Brain microvascular endothelial cell (primary cell): ENCODE measurements at places on chromosomes 3 and 15.

GRCh38 chr3:57279685-57280084 lies 12.8 kb downstream of the ASB14 start:
- DNase-seq: no peak

DNA sequence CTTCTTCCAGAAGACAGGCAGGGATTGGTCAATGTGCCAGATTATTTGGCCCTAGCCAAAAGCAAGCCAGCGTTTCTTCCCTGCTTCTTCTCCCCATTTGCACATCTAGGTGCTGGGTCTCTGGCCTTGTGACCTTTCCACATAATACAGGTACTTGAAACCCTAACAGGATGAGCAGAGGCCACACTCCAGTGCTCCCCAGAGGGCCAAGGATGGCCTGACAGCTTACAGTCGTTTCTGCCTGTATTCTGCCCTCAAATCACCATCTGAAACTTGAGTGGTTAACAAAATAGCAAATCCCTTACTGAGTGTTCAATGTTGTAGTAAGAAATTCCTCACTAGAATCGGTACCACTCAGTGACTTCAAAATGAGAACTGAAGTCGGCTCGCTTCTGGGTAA lies 29.1 kb downstream of the MKRN2 start:
- no peak for DNase-seq

DNA sequence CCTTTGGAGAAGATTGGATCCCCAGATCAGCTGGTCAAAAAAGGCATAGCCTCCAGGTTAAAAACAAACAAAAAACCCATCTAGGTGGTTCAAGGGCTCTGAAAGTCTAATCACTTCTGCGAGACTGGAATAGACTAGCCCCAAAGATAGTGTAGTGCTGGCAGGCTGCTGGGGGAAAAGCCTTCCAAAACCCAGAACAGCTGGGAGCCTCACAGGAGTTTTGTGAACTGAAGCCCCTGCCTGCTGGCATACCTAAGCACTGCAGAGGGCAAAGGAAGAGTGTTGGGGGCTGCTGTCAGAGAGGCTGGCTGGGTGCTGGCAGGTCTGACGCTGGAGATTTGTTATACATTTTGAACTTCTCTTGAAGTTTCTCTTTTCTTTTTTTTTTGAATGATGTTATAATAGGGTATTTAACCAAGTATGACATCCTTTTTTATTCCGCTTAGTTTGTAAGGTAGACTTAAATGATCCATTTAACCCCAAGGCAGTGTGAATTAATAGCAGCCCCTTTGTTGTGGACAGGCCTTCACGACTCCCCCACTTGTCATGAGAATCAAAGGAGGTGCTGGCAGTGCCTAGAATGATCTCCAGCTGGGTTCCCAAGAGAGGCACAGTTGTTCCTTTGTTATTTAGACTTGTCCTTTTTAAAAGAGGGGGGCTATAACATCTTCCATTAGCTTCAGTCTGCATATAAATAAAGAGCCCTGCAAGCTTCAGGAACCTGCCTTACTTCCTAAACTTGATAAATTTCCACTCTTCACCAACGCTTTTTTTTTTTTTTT lies 53.9 kb downstream of the CRTC3 start:
- DNase-seq: no peak

DNA sequence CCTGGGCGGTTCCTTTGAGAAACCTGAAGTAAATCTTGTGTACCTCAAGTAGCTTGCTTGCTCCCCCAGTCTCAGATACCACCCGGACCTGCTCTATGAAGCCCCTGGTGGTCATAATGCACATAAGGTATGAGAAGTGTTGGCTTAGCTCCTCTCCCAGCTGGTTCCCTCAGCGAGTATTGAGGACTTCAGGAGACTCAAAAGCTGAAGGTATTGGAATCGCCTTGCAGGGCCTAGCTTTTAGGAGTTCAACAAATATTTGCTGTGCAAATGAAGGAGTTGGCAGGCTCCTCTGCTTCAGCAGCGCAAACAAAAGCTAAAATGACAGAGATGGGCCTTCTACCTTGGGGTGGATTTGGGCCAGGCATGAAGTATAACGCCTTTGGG lies 1.7 kb downstream of the CMTM8 start:
- no peak for DNase-seq

GRCh38 chr15:95715906-95716656 lies 614.4 kb upstream of the NR2F2 start:
- DNase-seq: no peak

- DNase-seq: peak; percentile 89
These were observed 172.5 kb upstream of the GADL1 start for GRCh38 chr3:31067004-31067403.

GRCh38 chr3:55631766-55632331 lies 144.7 kb upstream of the WNT5A start:
- no peak for DNase-seq

DNA sequence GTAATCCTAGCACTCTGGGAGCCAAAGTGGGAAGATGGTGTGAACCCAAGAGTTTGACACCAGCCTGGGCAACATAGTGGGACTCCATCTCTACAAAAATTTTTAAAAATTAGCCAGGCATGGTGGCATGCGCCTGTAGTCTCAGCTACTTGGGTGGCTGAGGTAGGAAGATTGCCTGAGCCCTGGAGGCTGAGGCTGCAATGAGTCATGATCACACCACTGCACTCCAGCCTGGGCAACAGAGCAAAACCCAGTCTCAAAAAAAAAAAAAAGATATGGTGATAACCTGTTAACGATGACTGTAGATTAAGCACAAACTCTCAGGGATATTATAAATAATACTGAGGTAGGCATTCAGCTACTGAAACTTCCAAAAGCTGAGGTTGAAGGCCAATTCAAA lies 107.5 kb downstream of the SLC49A4 start:
- peak; percentile 4 for DNase-seq

DNA sequence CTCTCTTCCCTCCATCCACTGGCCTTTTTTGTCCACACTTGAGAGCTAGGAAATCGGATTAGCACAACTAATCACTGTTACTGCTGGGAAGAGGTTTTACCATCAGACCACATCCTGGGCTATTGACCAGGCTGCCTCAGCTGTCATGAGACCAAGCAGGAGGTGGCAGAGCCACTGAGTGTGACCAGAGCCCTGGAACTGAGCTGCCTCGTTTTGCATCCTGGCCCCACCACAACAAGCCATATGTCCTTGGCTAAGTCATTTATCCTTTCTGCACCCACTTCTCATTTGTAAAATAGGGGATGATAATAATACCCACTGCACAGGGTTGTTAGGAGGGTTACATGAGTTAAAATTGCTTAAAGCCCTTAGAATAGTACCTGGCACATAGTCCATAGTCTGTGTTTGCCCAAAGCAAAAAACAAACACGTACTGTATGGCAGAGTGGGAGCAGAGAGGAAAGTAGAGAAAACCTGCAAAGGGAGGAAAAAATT lies 34.1 kb downstream of the TMEM158 start:
- no peak for DNase-seq

DNA sequence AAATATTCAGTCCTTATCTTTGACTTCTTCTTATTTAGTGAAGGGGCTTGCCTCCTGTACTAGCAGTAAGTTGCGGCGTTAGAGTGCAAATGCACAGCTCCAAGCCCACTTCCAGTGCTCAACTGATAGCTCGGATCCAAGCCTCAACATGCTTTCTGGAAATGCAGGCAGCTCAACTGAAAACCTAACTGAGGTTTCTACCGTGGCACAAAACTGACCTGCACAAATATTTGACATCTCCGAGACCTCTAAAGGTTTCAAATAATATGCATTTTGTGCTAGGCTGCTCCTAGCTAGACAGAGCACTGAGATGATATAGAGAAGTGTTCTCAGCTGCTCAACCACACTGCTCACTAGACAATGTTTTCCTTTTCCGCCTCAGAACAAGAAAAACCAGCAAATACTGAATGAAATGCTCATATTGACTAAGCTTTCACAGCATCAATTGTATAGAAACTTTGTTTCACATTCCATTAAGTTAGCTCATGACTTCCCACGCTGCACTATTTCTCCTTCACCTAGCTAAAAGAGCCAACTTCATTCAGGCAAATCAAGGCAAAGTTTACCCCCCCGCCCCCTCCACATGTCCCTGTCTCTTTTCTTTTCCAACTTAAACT lies 822 bp downstream of the ZNF385D start:
- DNase-seq: peak; percentile 29

DNA sequence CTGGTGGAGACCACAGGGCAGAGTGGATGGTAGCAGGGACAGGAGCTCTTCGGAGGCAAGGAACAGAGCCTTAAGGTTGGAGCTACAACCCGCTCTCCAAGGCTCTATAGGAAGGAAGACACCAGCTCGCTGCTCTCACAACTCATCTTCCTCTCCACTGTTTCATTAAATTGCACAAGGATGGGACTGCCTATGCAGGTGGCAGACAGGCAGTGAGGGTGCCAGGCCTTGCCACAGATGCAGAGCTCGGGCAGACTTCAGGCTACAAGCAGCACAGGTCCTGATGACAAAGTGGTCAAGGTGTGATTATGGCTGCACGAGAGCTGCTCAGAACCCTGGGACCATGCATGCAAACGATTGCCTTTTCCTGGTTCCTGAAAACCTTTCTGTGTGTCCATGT lies 144.6 kb downstream of the FOXP1 start:
- no peak for DNase-seq

DNA sequence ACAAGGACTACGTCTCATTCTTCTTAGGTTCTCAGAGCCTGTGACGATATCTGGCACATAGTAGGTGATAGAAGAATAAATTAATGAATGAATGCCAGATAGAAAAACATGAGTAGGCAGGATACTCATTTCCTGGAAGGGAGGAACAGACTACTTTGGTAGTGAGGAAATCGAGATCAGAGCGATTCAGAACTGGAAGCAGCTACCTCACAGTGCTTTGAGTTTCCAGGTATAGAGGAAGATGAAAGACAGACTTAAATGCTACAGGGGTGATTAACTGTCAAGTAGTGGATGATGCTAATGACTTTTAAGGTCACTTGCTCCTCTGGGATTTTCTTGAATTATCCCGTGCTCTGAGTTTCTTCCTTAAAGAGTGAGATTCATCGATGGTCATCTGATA lies 951.5 kb upstream of the CFAP20DC start:
- no peak for DNase-seq

GRCh38 chr3:62048577-62048976 lies 324.8 kb downstream of the FEZF2 start:
- no peak for DNase-seq

- no peak for DNase-seq
These were observed 128.2 kb downstream of the UBE2E2 start for GRCh38 chr3:23331141-23331935.

DNA sequence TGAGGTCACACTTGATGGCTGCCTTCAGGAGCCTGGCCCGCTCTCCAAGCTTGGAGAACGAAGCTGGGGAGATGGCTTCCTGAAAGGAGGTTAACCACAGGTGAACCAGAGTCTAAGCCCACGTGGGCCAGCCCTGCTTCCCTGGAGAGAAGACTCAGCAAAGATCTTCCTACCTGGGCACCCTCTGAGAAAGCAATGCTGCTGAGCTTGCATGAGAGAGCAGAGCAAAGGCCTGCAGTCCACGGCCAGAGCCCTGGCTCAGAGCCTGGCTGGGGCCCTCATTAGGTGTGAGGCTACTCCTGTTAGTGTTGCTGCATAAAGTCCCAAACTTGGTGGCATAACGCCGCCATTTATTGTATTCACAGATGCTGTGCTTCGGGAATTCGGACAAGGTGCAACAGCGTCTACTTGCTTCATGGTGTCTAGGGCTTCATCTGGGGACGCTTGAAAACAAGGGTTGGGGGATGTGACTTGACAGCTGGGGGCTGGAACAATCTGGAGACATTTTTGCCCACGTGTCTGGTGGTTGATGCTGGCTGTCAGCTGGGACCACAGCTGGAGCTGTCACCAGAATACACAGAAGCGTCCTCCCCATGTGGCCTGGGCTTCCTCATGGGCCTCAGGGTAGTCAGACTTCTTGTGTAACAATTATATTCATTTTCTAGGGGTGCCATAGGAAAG lies 87.9 kb upstream of the MEF2A start:
- no peak for DNase-seq

GRCh38 chr3:159536876-159537275 lies 451.8 kb upstream of the IL12A start:
- no peak for DNase-seq

GRCh38 chr15:73910522-73911303 lies 15.5 kb upstream of the LOXL1 start:
- no peak for DNase-seq

GRCh38 chr3:134971306-134971705 lies 176.2 kb downstream of the EPHB1 start:
- no peak for DNase-seq

DNA sequence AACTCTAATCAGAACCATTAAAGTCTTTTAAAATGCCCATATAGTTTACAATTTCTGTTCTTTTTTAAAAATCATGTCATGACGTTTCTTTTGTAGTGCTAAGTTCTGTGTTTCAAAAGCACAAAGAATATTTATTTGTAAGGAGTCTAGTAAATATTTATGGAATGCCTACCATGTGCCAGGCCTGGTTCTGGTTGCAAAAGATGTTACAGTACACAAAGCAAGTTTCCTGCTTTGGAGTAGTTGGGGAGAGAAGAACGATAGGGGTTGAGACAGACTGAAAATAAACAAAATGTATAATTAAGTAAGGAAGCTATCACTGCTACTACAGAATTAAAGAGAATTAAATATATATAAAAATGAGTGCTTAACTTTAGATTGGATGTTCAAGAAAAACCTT lies 86.8 kb upstream of the CMSS1 start:
- no peak for DNase-seq
